Left ventricle myocardium inferior (tissue), 1 donor: ENCODE measurements at places on chromosomes 3 and 15.

DNA sequence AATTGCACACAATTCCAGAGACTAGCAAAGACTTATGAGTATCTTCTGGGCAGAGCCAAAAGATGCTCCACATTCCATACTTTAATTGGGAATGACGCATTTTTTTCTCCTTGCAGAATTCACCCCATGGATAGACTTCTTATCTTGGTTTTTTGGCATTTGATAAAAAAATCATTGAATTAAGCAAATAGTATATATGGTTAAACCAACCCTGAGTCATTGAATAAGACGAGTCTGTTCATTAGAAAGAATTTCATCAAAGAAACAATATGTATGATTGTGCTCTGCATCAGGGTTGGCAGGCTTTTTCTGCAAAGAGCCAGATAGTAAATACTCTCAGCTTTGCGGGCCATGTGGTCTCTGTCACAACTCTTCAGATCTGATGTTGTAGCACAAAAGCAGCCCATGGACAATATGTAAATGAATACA, 9.2 kb upstream of the PDZRN3 start:
- H3K4me3 ChIP-seq = no peak overlapping the region
- DNase-seq = no peak
- H3K4me1 ChIP-seq = no peaks in the 10 kb centered on the region
- H3K36me3 ChIP-seq = no peaks in the 10 kb centered on the region

GRCh38 chr3:4714045-4714444, 220.9 kb downstream of the ITPR1 start:
- DNase-seq = no peak
- no peak overlapping the region for H3K4me3 ChIP-seq
- H3K27me3 ChIP-seq = no peaks in the 10 kb centered on the region
- no peak overlapping the region for H3K27ac ChIP-seq

- no peaks in the 10 kb centered on the region for H3K4me1 ChIP-seq
- no peak for DNase-seq
- H3K27me3 ChIP-seq = peaks cover 38% of the 10 kb centered on the region
These were observed 13.6 kb upstream of the COMMD2 start for GRCh38 chr3:149765762-149766334.

- no peak for DNase-seq
- H3K27me3 ChIP-seq = no peaks in the 10 kb centered on the region
These were observed 14.0 kb downstream of the UBE2E1 start for GRCh38 chr3:23819599-23820360.

- no peak overlapping the region for H3K27ac ChIP-seq
- no peaks in the 10 kb centered on the region for H3K4me1 ChIP-seq
- no peak for DNase-seq
- H3K4me3 ChIP-seq = no peak overlapping the region
These were observed 35.9 kb upstream of the DIPK2A start for GRCh38 chr3:143935678-143936077.

GRCh38 chr3:32278714-32279113, 40.2 kb downstream of the CMTM8 start:
- no peaks in the 10 kb centered on the region for H3K36me3 ChIP-seq
- peaks cover 44% of the 10 kb centered on the region for H3K4me1 ChIP-seq
- DNase-seq = no peak
- peaks cover 4% of the 10 kb centered on the region for H3K27me3 ChIP-seq
- no peak overlapping the region for H3K27ac ChIP-seq

DNA sequence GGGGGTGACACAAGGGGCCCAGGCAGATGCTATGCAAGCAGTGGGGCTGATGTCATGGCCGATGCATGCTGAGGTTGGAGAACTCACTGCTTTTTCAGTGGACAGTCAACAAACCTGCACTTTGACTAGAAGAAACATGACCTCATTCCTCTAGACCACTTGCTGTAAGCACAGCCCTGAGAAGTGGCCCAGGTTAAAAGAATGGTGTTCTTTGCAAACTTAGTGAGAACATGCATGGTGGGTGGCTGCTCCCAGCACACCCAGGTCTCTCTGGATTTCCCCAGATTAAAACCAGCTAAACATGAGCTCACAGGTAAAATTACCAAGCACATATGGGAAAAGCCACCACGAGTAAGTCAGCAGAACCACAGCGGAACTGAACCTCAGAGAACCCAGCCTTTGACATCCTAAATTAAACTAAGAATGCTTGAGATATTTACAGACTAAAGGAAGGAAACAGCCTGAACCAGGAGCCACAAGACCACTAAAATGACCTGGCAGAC, 15.5 kb downstream of the DLEC1 start:
- H3K27me3 ChIP-seq = no peaks in the 10 kb centered on the region
- DNase-seq = no peak
- H3K36me3 ChIP-seq = no peaks in the 10 kb centered on the region
- H3K27ac ChIP-seq = no peak overlapping the region
- no peak overlapping the region for H3K4me3 ChIP-seq
- H3K4me1 ChIP-seq = no peaks in the 10 kb centered on the region

DNA sequence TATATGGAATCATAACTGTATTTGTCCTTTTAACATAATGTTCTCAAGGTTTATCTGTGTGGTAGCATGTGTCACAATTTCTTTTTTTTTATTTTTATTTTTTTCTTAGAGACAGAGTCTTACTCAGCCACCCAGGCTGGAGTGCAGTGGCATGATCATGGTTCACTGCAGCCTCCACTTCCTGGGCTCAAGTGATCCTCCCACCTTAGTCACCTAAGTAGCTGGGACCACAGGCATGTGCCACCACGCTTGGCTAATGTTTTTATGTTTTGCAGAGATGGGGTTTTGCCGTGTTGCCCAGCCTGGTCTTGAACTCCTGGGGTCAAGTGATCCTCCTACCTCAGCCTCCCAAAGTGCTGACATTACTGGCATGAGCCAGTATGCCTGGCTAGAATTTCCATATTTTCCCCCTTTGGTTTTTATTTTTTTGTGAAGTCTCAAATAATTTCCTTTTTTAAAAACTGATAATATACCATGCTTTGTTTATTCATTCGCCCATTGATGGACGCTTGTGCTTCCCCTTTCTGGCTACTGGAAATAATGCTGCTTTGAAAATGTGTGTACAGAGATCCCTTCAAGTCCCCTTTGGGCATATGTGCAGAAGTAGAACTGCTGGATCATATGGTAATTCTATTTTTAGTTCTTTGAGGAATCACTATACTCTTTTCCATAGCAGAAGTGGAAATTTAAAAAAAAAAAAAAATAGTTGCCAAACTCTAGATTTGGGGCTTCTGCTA, 28.4 kb downstream of the TMEM40 start:
- H3K36me3 ChIP-seq = no peaks in the 10 kb centered on the region
- no peak for DNase-seq
- H3K27me3 ChIP-seq = no peaks in the 10 kb centered on the region
- no peak overlapping the region for H3K4me3 ChIP-seq

- peak; percentile 20 for DNase-seq
- H3K27me3 ChIP-seq = no peaks in the 10 kb centered on the region
- no peak overlapping the region for H3K4me3 ChIP-seq
- H3K27ac ChIP-seq = peak overlapping the region; percentile 43
- H3K4me1 ChIP-seq = peaks cover 13% of the 10 kb centered on the region
These were observed 12.8 kb downstream of the LXN start for GRCh38 chr3:158659454-158660237.

DNA sequence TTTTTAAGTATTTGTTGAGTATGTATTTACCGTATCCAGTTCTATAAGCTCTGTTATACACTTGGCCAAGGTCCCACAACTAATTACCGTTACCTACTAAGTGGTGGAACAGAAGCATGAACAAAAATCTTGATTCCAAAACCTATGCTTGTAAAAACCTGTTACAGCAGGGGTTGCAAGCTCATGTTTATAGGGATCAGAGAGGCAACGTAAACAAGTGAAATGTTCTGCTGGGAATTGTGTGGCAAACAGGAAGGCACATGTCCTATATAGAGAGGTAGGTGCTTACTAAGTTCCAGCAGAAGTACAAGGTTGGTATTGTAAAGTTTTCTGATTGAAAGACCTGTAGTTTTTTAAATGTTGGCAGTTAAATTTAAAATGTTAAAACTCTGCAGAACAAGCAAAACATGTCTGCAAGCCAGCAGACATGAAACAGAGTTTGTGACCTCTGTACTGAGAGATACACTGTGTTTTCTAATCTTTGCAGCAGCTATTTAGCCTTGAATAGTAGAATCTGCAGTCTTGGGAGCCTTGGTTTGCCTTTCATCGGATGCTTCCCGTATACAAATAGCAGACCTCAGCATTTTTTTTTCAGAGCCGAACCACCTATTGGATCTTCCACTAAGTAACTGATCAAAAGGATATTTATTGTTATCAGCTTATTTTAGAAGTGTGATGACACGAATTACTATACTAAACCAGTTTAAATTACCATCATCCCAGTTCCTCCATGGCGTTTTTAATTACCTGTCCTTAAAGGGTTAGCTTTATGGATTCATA, 11.4 kb downstream of the IREB2 start:
- H3K4me3 ChIP-seq = no peak overlapping the region
- H3K36me3 ChIP-seq = peaks cover 28% of the 10 kb centered on the region
- peak overlapping the region; percentile 54 for H3K27ac ChIP-seq
- no peaks in the 10 kb centered on the region for H3K27me3 ChIP-seq

DNA sequence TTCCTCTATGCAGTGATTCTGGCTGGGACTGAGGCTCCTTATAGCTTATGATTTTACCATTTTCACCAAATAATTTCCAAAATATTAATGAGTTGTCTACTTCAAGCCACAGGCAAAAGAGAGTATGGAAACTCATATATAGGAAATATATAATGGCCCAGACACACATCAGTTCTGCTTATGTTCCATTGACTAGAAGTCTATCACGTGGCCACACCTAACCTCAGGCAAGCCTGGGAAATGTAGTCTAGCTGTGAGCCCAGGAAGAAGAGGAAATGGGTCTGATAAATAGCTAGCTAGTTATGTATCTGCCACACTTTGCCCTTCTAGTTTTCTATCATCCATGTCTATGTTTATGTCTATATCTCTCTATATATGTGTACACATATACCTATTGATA, 195.1 kb downstream of the OTOL1 start:
- H3K27me3 ChIP-seq = no peaks in the 10 kb centered on the region
- no peak overlapping the region for H3K4me3 ChIP-seq
- no peaks in the 10 kb centered on the region for H3K4me1 ChIP-seq
- no peak for DNase-seq

DNA sequence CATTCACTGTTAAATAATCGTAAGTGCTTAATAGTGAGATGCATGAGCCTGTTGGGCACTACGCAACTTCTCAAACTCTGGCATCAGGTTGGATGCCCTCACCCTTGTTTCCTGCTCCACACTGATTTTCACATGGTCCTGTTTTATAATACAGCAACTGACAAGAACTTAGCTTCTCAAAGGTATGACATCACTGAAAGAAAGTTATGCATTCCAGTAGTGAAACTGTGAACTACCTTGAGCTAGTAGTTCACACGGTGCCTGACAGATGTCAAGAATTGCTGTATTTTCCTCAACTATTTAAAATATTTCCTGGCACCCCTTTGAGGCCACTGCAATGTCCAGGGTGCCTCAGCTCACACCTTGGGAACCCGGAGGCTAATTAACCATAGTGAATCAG, 327.5 kb downstream of the RORA start:
- no peaks in the 10 kb centered on the region for H3K36me3 ChIP-seq
- no peaks in the 10 kb centered on the region for H3K27me3 ChIP-seq
- H3K4me3 ChIP-seq = no peak overlapping the region
- no peak for DNase-seq
